Chondrocyte (in vitro differentiated cells): ENCODE measurements at places on chromosomes 11 and 22. TPM values are rescaled to one million over a fixed set of nuclear protein-coding genes. Genes with fewer than 3 reads are reported as not detected.
A peak's percentile ranks its signal among the peaks of the same experiment; 100 is the strongest.

DNA sequence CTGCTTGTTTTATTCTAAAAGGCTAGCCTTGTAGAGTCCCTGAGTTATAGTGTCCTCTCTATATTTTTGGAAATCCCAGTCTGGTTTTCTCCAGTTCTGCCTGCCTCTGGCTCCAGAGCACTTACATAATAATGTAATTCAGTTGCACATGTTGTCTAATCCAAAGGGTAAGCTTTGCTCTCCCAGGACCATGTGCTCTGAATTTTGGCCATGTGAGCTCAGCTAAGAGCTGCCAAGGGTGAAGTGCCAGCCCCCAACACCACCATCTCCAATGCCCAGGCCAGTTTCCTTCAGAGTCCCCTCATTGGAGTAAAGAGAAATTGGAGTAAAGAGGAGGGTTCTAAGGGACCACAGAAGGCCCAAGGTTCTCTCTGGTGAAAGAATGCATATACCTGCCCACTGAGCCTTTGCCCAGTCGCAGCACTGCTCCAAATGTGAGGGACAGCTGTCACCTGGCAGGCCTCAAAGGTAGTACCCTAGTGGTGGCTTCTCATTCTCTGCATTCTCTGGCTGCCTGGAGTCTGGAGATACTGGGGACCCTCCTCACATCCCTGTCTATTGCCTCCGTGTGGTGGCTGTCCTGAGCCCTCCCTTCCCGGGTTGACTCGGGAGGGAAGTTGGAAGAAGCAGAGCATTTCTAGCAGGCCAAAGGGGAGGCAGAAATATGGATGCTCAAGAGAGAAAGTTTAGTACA lies 4.9 kb downstream of the CRY2 start:
- H3K36me3 ChIP-seq = peaks cover 4% of the 10 kb centered on the region
- no peak overlapping the region for H3K4me3 ChIP-seq
- H3K27ac ChIP-seq = no peak overlapping the region
- peaks cover 24% of the 10 kb centered on the region for H3K4me1 ChIP-seq
- no peak for DNase-seq

GRCh38 chr11:77054084-77054483 lies 12.7 kb upstream of the CAPN5 start:
- H3K4me3 ChIP-seq = no peak overlapping the region
- DNase-seq = no peak
- no peaks in the 10 kb centered on the region for H3K4me1 ChIP-seq
- peaks cover 2% of the 10 kb centered on the region for H3K36me3 ChIP-seq

- H3K27me3 ChIP-seq = peaks cover 13% of the 10 kb centered on the region
- H3K27ac ChIP-seq = peak overlapping the region; percentile 97
- H3K36me3 ChIP-seq = peaks cover 2% of the 10 kb centered on the region
- peak overlapping the region; percentile 82 for H3K4me3 ChIP-seq
Observed at GRCh38 chr11:60840470-60841430, 1.2 kb upstream of the CCDC86 start.

GRCh38 chr11:121740902-121741301 lies 288.1 kb upstream of the SORL1-AS1 start:
- H3K36me3 ChIP-seq = no peaks in the 10 kb centered on the region
- no peak overlapping the region for H3K27ac ChIP-seq
- no peaks in the 10 kb centered on the region for H3K27me3 ChIP-seq
- peaks cover 10% of the 10 kb centered on the region for H3K4me1 ChIP-seq

The FGF4 gene
- total RNA-seq = not detected in 3 replicates

The OR52A1 gene
- total RNA-seq = not detected in 3 replicates

- H3K27ac ChIP-seq = no peak overlapping the region
- H3K27me3 ChIP-seq = peaks cover 29% of the 10 kb centered on the region
- H3K36me3 ChIP-seq = no peaks in the 10 kb centered on the region
- peaks cover 3% of the 10 kb centered on the region for H3K4me1 ChIP-seq
Observed at GRCh38 chr22:32199341-32199740, 5.5 kb downstream of the RFPL2 start.

GRCh38 chr22:19819208-19819910 lies 35.3 kb downstream of the GNB1L start:
- peak; percentile 93 for DNase-seq
- no peaks in the 10 kb centered on the region for H3K4me1 ChIP-seq
- no peak overlapping the region for H3K27ac ChIP-seq
- H3K36me3 ChIP-seq = no peaks in the 10 kb centered on the region

DNA sequence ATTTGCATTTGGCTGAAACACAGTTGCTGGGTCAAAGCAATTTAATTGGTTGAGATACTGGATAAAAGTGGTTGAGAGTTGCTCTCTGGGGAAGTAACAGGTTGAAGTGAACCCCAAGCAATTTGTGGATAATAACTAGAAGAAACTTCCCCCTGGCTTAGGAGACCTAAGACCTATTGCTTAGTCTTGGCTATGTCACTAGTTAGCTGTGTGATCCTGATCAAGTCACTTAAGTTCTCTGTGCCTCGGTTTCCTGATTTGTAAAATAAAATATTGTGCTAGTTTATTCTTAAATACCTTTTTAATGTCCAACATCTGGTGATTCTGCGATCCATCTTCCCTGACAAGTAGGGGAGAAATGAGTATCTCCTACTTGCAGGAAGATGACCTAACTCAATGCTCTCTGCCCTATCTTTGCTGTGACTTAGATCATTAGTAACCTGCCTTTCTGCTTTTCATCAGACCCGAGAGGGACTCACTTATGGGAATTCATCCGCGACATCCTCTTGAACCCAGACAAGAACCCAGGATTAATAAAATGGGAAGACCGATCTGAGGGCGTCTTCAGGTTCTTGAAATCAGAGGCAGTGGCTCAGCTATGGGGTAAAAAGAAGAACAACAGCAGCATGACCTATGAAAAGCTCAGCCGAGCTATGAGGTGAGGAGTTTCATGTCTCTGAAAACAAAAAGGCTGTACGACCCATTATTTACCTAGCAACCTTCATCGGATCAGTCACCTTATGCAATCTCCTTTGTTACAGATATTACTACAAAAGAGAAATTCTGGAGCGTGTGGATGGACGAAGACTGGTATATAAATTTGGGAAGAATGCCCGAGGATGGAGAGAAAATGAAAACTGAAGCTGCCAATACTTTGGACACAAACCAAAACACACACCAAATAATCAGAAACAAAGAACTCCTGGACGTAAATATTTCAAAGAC lies 37.5 kb downstream of the EHF start:
- no peak overlapping the region for H3K4me3 ChIP-seq
- peaks cover 6% of the 10 kb centered on the region for H3K4me1 ChIP-seq
- no peak for DNase-seq
- peaks cover 5% of the 10 kb centered on the region for H3K27me3 ChIP-seq

GRCh38 chr11:102733232-102733875 lies 8.6 kb upstream of the MMP8 start:
- no peaks in the 10 kb centered on the region for H3K27me3 ChIP-seq
- no peaks in the 10 kb centered on the region for H3K4me1 ChIP-seq
- H3K4me3 ChIP-seq = no peak overlapping the region
- no peak for DNase-seq

GRCh38 chr22:34798605-34799004 lies 267.4 kb upstream of the ISX start:
- no peak for DNase-seq
- peaks cover 41% of the 10 kb centered on the region for H3K4me1 ChIP-seq
- H3K4me3 ChIP-seq = no peak overlapping the region
- no peaks in the 10 kb centered on the region for H3K36me3 ChIP-seq
